Cardiac fibroblast (primary cell): ENCODE measurements at places on chromosomes 2 and 18.

GRCh38 chr2:197869041-197869440 lies 64.6 kb downstream of the PLCL1 start:
- DNase-seq, result no peak

GRCh38 chr18:36582988-36583745 lies 245.6 kb downstream of the TPGS2 start:
- no peak for DNase-seq

GRCh38 chr18:26868968-26869586 lies 3.6 kb upstream of the AQP4 start:
- DNase-seq, result no peak

GRCh38 chr2:42652086-42652485 lies 83.7 kb downstream of the MTA3 start:
- DNase-seq, result no peak

GRCh38 chr18:59744271-59744721 lies 47.1 kb upstream of the CCBE1 start:
- peak; percentile 98 for DNase-seq

- DNase-seq, result no peak
These were observed 38.9 kb downstream of the METAP1D start for GRCh38 chr2:172038604-172039003.

- no peak for DNase-seq
These were observed 120.9 kb downstream of the RNF152 start for GRCh38 chr18:61771861-61772260.

- DNase-seq, result no peak
These were observed 122.6 kb downstream of the PLB1 start for GRCh38 chr2:28618221-28619141.

DNA sequence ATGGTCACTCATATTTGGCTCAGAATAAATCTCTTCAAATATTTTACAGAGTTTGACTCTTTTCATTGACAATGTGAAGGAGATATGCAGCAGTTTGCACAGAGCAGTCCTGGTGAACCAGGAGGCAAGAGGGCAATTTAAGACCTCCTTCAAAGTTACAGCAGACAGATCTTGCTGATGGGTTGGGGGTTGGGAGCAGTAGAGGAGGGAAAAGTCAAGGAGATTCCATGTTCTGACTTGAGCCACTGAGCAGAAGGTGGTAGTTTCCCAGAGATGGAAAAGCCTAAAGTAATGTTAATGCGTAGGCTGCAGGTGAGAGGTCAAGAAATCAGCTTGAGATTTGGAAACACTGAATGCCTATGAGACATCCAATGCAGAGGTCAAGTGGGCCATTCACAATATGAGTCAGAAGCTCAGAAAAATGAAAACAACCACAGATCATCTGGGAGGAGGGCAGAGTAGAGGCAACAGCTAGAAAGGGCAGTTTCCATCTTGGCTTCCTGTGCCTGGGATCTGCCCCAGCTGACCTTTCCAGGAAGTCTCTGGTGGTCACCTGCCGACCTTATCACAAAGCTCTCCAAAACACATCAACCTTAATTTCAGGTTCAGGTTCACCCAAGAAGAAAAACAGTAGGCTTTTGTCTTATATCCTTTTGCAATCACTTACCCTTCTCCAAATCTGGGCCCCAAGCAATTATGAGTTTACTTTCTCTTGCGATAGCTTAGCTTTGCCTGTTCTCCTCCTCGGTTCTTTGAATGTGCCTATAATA lies 197.5 kb upstream of the ARL4C start:
- peak; percentile 82 for DNase-seq

DNA sequence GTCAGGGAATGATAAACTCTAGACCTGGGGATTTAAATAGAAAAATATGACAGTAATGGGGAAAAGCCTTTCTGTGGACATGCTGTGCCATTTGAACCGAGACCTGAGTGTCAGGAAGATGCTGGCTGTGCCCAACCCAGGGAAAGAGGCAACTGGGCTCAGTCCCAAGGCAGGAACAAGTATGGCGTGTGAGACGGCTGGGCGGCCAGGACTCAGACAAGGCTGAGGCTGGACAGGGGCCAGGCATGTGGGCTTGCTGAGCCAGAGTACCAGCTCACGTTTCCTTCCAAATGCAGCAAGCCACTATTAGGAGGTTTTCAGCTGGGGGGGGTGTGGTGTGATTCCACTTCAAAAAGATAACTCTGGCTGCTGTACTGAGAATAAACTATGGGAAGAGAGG lies 92.4 kb downstream of the INPP5D start:
- peak; percentile 4 for DNase-seq

GRCh38 chr2:205760157-205760556 lies 77.9 kb downstream of the NRP2 start:
- DNase-seq, result no peak

- no peak for DNase-seq
These were observed 414.6 kb downstream of the DLGAP1 start for GRCh38 chr18:4040391-4041092.

DNA sequence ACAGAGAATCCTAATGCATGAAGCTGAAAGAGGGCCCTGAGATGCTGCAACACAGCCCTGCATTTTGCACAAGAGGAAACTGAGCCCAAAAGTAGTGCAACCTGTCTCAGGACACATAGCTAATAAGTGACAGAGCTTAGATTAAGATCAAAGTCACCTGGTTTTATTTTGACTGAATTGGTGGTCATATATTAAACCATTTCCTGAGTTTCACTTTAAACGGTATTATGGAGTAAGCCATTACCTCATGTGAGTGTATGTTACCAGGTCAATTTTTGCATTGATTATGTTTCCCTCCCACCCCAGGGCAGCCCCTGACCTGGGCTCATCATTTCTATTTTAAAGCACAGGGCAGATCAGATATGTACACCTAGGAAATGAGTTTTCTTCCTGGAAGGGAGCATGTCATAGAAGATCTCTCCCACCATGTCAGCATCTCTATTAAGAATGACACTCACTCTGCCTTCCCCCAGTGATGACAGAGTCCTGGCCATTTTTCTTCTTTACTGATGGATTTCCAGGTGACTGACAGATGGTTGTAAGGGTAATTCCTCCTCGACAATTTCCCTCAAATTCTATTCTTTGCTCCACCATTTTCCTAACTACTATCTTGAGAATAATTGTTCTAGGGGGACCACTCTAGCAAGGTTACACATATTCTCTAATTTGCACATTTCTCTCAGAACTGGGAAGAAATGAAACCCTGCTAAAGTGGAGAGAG lies 441.3 kb upstream of the SLC14A2 start:
- no peak for DNase-seq

DNA sequence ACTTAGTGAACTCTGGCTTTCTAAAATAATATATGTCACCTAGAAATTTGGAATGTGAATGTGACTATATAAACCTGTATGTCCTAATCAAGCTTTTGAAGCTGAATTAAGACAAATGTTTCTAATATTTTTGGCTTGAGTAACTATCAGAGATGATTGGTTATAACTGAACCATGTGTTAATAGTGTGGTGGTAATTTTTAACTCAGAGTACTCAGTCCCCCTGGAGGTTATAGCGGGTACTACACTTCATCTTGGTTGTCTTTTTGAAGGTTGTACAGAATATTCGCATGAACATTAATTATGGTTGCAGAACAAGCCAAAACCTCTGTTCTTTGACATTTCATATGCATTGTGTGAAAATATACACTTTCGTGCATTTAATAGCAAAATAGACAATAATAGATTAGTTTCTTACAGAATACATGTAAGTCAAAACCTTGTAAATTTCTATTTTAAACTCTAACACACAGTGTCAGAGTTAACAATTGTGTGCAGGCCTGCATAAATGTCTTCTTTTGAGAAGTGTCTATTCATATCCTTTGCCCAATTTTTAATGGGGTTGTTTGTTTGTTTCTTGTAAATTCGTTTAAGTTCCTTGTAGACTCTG lies 86.0 kb downstream of the OSBPL6 start:
- peak; percentile 80 for DNase-seq

DNA sequence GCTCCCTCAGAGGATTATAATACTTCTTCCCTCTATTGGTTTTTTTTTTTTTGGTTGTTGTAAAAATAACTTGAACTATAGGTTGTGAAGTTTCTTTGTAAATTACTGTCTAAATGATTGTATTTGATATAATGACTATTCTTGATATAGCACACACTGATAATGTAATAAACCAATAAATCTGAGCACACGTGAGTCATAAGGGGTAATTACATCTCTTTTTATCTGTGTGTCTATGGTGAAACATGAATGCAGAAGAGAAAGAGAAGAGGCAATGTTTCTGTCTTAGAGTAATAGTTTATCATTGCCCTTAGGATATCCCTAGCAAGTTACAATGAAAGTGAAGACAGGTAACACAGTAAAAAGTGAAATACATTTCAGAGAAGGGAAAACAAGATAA lies 64.1 kb upstream of the RAPGEF4 start:
- no peak for DNase-seq

DNA sequence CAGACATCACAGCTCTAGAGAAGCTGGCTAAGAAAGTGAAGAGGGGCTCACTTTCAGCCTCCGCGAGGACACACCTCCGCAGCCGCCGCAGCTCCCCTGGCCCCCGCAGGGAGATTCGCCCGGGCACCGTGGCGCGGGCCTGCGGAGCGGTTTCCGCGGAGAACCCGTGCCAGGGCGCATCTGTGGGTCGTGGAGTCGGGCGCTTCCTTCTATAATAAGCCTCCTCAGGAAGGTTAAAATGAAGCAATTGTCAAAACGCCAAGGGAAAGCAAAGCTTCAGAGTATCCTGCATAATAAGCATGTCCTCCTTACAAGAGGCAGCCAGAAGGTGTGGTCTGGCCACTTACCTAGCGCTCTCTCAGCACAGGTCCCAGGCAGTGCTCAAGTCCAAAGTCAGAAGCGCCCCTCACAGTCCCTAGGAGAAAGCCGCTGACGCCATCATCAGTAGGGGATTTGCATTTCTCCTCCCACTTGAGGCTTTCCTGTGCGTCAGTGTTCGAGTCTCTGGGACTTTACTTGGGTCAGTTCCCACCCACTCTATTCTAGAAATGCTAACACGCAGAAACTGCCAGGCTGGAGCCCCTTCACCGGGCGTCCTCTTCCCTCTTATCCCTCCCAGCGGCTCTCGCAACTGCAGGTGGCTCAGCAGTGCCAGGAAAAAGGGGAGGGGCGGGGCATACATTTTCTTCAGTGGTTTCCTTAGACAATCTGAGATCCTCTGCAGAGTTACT lies at the start of gene STAT4:
TSS of gene STAT4 (minus strand) at position 395 of the 731 bp plus-strand sequence. CDS start 2,791 bp downstream, outside the sequence.
- DNase-seq, result peak; percentile 58

GRCh38 chr18:7577706-7578105 lies 10.6 kb downstream of the PTPRM start:
- peak; percentile 81 for DNase-seq

DNA sequence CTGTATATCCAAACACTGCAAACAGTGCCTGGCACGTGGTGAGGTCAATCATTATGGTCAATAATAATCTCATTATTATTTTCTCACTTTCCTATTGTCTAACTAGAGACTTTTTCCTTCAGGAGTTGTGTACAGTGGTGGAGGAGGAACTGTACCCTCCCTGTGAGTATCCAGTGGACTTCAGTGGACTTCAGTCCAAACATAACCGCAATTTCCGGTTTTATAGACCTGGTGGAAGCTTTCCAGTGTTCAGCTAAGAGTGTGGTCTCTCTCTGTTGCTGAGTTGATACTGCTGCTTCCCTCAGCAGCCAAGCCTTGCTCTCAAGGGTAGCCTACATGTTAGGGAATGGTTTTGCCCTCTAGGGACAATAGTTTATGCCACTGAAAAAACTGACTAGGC lies 447.1 kb downstream of the TMEM182 start:
- DNase-seq, result no peak

DNA sequence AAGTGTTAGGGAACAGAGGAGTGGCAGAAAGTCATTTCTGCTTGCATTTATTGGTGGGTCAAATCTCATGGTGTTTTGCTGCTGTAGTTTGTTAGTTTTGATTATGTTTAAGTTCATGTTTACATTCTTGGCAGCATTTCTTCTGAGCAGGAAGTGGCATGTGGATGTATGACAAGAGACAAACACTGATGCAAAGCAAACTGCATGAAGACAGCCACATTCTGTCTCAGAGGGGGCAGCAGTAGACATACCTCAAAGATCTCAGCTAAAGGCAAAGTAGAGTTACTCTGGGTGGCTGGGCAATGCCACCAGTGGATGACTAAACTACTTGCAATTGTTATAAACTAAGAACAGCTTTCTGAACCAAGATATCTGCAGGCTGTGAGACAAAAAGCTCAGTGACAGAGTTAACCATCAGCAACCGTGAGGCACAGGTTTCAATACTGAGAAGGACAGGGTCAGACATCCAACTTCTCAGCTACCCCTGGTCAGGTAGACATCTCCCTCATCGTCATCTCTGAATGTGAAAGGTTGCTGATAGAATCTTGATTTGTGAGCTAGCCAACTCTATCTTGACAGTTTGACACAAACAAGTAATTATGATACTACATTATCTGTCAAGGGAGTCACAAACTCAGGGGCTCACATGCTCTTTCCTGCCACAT lies 16.4 kb downstream of the GALNT3 start:
- DNase-seq, result no peak

GRCh38 chr2:7010391-7011054 lies 93.3 kb downstream of the RNF144A start:
- peak; percentile 96 for DNase-seq

GRCh38 chr2:165402162-165402561 lies 67.3 kb upstream of the CSRNP3 start:
- no peak for DNase-seq

DNA sequence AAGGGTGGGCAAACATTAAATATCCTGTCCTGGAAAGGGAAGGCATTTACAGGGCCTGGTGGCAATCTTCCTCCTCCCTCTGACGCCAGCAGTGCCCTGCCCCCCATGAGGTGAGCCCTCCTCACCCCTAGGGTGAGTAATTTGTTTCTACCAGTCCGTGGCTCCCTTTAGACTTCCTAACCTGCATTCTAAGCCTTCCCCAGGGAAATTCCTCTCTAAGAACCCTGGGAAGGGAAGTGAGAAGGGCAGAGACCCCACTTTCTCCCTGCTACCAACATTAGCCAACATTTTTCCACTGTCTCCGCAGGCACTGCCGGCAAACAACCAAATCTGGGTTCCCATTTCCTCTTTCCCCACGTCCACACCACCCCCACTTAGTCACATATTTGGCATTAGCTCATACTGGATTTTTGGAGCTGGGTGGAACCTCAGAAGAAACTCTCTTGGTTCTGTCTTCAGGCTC lies 69.3 kb downstream of the NRP2 start:
- no peak for DNase-seq

DNA sequence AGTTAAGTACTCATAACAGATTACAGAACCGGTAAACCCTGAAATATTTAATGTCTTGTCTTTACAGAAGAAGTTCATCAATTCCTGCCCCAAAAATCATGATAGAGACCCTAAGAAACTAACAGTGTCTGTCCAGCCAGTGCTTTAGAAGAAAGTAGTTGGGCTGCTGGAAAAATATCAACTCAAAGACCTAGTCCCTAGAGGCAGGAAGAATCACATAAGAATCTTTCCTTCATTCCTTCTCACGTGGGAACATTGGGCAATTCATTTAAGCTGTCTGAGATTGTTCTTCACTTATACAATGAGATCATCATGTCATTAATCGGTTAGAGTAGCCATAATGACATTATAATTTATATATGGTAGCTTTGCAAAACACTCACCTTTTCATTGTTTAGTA lies 156.4 kb downstream of the CCBE1 start:
- DNase-seq, result peak; percentile 80

DNA sequence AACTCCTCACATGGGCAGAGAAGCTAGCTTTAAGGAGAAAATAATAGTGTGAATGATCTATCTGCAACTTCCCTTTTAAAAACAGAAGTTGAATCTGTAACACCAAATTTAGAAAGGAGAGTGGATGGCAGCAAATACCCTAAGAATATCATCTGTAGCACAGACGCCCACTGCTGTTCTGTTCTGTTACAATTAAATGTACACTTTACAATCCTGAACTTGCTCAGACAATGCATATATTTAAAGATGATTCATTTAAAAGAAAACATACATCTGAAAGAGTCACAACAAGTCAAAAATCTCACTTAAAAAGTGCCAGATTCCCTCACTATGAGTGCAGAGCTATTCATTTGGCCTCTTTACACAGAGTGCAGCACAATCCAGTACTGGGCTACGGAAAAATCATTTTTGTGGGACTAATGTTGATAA lies 8.0 kb upstream of the SERTAD2 start:
- no peak for DNase-seq
